ENCODE measurements at places on chromosomes 4 and X.

GRCh38 chr4:78567500-78568060, 16.0 kb downstream of the ANXA3 start:
- no peak for DNase-seq

GRCh38 chrX:41542135-41542534, 95.0 kb downstream of the NYX start:
- DNase-seq = no peak

DNA sequence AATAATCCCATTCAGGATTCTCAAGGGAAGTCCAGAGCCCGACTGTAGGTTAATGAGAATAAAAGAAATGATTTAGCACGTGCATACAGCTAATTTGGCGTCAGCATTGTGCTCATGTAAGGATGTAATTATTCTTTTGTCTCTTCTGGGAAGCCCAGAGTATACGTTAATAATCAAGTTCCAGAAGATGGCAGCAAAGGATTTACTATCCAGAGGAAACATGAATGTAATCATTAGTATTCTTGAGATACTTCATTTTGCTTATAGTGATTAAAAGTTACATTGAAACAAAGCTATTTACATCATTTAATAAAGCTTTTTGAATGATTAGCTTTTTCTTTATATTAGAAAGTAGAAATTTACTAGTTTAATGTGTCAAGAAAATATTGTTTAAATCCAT, 27.1 kb upstream of the MAP9 start:
- DNase-seq = peak; percentile 62

- DNase-seq = peak; percentile 14
Measured at GRCh38 chr4:28211676-28212470, 1351.2 kb downstream of the STIM2 start.

DNA sequence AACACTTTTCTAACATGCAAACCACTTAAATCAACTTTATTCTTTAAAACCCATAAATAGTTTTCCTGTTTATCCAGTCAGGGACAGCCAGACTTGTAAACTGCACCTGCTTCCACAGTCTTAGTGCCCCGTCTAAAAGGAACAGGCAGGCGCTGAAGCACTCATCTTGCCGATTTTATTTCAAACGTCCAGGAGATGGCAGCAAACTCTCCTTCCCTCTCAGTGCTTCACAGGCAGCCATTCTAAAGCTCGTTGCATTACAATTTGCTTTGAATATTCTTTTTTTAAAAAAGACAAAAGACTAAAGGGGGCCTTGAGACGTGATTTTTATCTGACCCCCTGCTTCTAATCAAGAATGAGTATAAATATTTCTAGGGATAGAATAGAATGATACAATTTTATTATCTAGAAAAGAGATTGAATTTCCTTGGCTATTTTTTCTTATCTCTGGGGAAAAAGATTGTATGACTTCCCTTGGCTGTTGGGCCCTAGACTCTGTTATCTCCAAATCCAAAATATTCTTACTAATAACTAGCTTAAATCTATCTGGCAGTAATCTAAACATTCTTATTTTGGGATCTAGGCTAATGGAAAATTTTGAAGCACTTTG, 93.6 kb upstream of the MYOZ2 start:
- peak; percentile 77 for DNase-seq

DNA sequence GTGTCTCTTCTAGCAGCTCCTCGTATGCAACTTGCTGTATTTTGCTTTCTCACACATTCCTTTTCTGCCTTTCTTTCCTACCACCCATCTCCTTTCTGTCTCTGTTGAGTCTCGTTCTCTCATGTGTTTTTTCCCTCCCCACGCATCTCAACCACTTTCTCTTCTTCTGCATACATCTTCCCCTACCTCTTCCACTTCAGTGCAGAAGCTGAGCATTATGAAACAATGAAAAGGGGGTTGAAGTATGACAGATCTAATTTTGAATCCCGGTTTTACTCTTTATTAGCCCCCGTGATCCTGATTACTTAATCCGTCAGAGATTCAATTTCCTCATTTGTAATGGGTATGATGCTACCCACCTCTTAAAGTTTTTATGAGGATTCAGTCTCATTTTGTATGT, 7.3 kb downstream of the FAM241A start:
- DNase-seq = no peak

DNA sequence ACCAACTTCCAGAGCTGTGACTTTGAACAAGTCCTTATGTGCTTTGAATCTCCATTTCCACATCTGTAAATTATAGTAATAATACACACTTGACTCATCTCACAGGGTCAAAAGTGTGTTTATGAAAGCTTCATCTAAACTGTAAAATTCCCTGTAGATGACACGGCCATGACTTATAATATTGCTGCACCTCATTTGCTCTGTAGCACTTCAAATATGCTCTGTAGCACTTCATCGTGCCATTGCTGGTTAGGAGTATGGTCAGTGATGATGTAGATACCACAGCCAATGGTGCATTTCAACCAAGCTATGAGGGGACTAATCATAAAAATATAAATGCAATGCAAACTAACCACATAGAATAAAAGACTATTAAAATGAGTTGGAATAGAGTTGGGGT, 318.6 kb downstream of the ANK2 start:
- DNase-seq = peak; percentile 74

DNA sequence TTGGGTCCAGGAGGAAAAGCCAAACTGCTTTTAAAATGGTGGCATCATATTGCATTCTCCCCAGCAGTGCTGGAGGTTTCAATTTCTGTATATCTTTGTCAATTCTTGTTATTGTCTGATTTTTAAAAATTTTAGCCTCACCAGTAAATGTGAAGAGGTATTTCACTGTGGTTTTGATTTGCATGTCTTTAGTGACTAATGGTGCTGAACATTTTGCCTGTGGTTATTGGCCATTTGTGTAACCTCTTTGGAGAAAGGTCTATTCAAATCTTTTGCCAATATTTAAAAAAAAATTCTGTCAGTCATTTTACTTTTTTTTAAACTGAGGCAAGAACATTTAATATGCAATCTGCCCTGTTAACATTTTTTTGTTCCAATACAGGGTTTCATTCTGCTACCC, 322.1 kb downstream of the TLL1 start:
- DNase-seq = peak; percentile 46

DNA sequence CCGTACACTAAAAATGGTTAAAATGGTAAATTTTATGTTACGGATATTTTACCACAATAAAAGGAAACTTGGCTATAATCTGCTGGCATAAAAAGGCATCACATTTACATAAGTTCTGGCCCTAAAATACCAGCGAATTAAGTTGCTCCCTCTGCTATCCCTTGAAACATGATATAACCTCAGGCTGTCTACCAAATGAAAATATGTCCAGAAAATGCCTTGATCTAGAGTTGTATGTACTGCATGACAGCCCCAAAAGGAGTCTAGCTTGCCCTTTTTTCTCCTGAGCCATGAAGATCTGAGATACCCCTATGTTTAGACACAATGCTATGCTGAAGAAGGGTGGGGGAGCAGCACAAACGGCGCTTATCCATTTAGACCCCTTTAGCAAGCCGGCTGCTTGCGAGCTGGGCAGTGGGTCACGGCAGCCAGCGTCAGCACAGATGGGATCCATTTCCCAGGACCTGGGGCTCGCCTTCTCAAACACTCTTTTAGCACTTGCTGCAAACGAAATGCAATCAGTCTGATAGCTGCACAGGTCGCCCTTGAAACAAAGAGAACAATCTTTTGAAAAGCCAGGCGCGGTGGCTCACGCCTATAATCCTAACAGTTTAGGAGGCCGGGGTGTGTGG, 77.0 kb downstream of the AFAP1 start:
- DNase-seq = no peak

DNA sequence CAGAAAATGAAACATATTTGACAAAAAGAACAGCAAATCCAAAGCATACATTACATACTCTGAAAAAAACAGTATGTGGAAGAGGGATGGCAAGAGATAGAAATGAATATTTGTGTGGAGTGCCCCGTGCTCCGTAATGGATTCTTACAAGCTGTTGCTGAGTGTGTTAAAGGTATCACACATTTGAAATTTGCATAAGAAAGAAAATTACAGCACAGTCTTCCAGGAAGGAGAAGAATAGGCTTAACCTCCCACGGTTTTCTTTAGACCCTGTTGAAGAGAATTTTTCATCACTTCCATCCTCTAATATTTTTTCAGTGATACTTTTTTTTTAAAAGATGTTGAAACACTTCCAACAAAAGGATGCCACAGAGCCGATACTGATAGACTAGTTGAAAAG, 1489.4 kb downstream of the RAPGEF2 start:
- no peak for DNase-seq

DNA sequence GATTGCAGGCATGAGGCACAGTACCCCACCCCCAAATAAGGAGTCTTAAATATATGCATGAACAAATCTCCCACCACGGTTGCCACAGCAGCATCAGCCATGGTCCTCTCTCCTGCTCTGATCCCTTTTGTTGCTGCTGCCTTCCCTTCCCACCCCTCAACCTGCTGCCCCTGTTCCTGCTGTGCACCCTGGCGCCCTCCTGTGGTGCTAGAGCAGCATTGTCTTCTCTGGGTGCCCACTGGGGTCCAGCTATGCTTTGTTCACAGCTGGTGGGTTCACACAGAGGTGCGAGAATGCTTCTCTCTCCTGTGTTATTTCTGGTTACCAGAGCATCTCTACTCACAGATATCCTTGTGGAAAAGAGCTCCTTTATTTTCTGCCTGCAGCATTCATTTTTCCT, 116.2 kb downstream of the GATB start:
- peak; percentile 34 for DNase-seq

DNA sequence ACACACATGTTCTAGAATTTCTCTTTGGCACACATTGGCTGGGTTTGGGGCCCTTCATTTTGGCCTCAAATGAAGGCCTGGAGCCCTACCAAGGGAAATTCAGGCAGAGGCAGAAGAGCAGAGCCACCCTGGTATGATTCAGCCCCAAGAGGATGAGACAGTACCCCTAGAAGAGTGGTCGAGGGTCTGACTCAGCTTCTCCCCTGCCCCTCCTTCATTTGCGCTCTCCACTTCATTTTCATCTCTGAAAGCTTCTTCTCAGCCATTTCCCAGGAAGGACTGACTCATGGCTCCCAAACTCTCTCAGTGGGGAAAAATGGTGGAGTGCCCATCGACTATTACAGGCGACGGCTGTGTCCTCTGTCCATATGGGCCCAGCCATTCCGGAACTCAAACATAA, 43.5 kb downstream of the MAMLD1 start:
- DNase-seq = no peak

DNA sequence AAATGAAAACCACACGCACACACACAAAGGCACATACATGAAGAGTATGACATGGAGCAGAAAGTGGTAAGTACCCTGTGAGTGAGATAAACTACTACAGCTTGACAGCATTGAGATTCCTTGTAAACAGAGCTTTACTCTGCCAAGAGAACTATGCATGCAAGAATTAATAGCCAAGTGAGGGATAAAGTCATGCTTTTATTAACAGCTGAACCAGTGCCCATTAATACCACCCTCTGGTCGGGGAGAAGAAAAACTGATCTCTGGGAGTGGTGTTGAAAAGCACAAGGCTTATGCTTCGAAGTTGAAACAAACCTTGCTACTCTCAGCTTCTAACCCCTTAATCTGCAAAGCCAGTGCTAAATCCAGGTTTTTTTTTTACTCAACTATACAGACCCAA, 95.9 kb upstream of the C1QTNF7 start:
- no peak for DNase-seq

GRCh38 chr4:2937146-2937857, 25.9 kb downstream of the NOP14 start:
- peak; percentile 31 for DNase-seq

DNA sequence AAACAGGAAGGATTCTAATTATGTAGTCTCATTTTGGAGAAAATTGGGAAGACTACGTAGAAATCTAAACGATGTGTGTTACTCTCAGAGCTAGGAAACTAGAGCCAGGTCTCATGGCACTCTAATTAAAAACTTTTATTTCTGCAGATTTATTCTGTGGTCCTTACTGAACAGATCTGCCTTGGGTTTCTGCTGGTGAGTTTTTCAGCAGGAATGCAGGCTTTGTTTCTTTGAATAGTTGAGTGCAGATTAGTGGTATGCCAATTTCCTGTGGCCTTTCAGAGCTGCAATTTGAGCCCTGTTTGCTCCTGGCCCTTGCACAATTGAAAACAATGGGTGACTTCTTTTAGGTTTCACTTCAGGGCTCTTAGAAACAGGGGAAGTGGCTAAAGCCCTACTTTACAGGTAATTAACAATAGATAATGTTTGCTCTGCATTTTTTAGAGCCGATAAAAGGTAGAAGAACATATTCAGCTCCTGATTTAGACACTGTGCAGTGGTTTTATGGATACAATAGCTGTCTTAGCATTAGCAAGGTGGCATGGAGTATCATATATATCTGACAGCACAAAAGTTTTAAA, 21.8 kb downstream of the SPRY1 start:
- DNase-seq = peak; percentile 81

DNA sequence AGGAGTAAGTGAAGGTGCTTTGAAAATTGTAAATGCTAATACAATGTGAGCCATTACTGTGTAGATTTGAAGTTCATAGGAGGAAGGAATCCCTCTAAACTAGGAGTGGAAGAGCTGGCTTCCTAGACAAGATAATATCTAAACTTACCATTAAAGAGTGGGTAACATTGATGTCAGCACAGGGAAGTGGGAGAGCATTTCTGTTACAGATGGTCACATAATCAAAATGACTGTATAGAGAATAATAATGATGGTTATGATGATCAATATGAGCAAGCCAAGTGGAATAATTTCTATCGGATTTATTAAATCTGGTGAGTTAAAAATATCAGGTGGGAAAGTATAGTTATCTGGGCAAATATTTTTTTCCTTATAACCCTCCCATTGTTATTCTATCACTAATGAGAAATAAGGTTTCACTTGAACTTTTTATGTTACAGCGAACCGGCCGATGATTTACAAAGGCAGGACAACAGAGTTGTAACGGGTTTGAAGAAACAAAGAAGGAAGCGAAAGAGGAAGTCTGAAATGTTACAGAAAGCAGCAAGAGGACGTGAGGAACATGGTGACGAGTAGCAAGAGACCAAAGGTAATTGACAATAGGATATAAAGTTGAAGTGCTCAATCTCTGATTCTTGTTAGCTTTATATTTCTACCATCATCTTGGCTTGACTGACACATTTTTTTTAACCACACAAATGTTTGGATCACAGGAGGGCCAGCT, 43.5 kb downstream of the FMR1NB start:
- DNase-seq = no peak

DNA sequence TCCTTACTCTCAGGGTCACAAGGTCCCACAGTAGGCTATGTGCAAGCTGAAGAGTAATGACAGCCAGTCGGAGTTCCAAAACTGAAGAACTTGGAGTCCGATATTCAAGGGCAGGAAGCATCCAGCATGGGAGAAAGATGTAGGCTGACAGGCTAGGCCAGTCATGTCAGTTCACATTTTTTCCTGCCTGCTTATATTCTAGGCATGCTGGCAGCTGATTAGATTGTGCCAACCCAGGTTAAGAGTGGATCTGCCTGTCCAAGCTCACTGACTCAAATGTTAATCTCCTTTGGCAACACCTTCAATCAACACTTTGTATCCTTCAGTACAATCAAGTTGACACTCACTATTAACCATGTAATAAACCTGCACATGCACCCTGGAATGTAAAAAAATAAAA, 960.9 kb upstream of the HS3ST1 start:
- DNase-seq = no peak

DNA sequence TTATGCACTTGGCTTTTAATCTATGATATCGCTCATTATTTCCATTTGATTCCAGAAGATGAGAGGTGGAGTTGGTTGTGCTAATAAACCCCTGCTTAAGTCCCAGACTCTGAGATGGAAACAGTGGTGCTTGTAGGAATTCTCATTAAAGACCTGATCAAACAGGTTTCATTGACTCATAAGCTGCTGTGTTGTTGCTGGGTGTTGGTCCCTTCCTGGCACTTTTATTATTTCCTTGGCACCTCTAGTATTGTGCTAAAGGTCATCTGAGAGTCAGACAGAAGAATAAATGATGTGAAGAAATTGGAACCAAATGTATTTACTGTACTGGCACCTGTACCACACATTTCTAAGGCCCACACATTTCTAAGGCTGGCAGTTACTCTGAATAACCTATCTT, 544.7 kb upstream of the NR3C2 start:
- no peak for DNase-seq

Data from ELR (cell line).